ENCODE measurements at places on chromosomes 16 and 17.

GRCh38 chr16:20344611-20345010 is 7.9 kb downstream of the UMOD start:
- no peak for DNase-seq

DNA sequence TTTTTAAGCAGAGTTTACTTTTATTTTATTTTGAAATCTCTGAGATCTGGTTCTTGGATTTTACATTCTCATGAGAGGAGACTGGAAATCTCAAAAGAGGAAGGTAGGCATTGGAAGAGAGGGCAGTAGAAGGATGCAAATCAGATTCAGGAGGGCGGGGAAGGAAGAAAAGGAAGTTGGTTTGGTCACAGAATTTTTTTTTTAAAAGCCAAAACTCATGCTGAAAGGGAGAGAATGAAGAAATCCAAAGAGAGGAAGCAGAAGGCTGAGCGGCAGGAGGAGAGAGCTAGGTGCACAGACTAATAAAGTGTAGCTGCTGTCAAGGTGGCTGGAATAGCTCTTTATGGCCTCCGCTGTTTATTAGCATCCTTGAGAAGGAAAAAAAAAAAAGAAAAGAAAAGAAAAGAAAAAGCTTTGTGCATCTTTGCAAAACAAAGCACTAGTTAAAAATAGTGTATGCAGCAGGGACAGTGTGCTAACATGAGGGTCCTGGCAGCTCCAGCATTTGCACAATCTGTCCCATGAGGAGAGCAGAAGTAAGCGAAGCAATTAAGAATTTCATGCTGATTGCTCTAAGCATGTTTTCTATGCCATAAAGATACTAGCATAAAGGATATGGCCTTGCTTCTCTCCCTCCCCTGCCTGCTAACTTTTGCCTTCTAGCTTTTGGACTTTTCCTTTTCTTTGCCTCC is 194.2 kb downstream of the ZFHX3 start:
- no peak for DNase-seq

- peak; percentile 93 for DNase-seq
These were observed 5.8 kb downstream of the ZG16B start for GRCh38 chr16:2835638-2836493.

- DNase-seq = no peak
These were observed 56.9 kb upstream of the LGALS9 start for GRCh38 chr17:27573971-27574525.

DNA sequence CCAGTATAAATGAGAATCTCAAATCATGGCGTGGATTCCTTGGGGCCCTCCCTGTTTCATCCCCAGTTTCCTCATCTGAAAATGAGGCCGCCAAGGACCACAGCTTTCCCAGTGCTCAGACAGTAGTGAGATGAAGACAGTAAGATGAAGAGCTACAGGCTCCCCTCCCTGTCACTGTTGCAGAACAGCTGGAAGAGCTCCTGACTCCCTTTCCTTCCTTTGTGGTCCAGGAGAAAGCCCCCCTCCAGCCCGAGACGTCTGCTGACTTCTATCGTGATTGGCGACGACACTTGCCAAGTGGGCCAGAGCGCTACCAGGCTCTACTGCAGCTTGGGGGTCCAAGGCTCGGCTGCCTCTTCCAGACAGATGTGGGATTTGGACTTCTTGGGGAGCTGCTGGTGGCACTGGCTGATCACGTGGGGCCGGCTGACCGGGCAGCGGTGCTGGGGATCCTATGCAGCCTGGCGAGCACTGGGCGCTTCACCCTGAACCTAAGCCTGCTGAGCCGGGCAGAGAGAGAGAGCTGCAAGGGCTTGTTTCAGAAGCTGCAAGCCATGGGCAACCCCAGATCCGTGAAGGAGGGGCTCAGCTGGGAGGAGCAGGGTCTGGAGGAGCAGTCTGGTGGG is 3.0 kb upstream of the EFTUD2 start:
- no peak for DNase-seq

GRCh38 chr16:31258366-31258765 is 1.4 kb upstream of the ITGAM start:
- DNase-seq = no peak

DNA sequence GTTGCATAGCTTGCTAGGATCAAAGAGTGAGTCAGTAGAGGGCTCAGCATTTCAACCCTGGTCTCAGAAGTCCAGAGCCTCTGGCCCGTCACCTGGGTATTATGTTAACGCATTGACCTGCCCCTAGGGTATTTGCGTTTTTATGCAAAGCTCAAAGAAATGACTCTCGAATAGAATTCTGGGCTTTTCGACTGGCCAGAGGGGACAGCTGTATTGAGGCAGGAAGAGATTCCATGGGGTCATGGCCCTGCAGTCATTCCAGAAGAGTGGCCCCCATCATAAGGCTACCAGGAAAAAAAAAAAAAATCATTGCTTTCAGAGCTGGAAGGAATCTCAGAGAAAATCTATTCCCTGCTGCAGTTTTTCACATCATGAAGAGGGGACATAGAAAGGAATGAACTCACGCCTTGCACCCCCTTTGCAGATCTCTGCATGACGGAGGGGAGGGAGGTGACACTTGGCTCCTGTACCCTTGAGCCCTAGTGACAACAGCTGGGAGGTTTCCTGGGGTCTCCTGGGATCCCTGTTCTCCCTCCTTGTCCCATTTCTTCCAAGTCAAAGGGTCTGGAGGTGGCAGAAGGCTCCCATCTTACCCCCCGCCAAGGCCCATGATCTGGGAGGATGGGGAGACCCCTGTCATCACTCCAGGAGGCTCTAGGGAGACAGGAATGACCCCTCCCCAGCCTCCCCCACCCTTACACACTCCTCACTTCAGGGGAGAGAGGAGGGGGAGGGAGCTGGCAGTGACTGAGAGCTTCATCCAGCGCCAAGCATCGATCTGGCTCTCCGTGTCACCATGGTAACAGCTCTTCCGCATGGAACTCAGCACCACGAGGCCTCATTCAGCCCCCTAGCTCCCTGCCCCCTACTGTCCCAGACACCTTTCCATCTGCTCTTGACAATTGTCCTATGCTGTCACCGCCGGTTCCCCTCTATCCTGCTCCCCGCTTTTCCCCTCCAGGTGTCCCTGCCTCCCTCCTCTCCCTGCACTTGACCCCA is 35.8 kb downstream of the GP2 start:
- DNase-seq = no peak

DNA sequence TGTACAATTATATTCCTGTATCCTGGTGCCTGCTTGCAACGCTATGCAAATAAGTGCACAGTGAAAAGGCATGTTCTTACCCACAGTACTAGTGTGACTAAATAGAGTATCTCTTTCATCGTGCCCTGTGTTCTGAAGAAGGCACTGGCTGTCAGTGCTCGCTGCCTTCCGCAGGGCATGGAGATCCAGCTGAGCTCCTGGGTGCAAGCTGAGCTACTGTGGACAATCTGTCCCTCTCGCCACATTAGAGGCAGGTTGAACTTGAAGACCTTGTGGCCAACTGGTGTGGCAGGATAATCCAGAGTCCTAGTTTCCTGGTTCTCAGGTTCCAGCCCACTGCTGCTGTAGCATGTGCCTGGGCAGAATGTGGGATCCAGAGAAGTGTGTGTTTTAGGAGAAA is 1.9 kb upstream of the ST6GALNAC1 start:
- no peak for DNase-seq

- DNase-seq = no peak
These were observed 553.3 kb upstream of the CDH11 start for GRCh38 chr16:65675161-65675560.

- no peak for DNase-seq
These were observed 436.5 kb downstream of the HAPSTR1 start for GRCh38 chr16:9527976-9528375.

DNA sequence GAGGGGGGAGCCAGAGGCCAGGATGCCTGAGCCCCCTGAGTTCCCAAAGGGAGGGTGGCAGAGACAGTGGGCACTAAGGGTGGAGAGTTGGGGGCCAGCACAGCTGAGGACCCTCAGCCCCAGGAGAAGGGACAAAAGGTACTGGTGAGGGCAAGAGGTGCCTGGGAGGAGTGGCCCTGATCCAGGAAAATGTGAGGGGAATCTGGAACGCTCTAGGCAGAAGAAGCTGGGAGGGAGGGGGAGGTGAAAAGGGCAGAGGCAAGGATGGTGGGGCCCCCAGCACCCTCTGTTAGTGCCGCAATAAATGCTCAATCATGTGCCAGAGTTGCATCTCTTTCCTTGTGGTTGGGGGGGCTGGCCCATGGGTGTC is 1.1 kb downstream of the TCAP start:
- no peak for DNase-seq

GRCh38 chr17:83191388-83192160 is 112.2 kb downstream of the METRNL start:
- DNase-seq = no peak

DNA sequence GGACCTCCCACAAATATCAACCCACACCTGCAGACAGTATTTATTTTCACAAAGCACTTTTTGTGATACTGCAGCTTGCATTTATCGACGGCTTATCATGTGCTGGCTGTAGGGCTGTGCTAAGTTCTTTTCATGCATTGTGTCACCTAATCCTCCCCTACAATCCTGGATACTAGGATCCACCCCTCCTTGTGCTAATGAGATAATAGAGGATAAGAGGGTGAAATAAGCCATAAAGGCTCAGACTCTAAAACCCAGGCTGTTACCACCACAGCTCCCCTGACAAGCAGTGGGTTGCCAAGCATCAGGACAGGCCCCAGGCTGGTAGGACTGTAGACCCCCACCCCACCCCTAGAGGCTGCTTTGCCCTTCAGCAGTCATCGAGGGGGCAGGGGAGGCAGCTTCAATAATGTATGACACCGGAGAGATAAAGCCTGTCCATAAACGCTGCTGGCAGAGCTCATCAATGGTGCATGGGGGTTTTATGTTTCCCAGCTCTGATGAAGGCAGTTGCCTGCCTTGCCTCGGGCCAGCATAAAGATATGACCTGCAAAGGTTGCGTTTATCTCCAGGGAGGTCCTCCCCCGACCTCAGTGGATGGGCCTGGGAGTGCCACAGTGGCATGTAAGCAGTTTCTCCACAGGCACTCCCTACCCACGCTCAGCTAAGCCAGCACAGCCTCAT is 73.9 kb upstream of the C16orf82 start:
- no peak for DNase-seq

DNA sequence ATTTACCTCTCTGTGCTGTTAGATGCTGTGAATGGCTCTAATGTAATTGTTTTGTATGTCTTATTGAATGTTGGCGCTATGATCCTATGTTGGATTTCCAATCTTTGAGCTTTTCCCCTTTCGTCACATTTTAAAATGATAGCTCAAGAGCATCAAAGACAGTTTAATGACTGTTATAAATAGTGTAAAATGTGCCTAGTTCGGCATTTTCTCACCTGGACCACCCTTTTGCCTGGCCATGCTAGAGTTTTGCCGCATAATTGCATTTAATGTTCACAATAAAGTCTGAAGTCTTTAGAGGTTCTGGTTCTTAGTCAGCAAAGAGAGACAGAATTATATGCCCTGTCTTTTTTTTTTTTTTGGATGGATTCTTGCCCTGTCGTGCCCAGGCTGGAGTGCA is 155.2 kb downstream of the SNX29 start:
- no peak for DNase-seq

DNA sequence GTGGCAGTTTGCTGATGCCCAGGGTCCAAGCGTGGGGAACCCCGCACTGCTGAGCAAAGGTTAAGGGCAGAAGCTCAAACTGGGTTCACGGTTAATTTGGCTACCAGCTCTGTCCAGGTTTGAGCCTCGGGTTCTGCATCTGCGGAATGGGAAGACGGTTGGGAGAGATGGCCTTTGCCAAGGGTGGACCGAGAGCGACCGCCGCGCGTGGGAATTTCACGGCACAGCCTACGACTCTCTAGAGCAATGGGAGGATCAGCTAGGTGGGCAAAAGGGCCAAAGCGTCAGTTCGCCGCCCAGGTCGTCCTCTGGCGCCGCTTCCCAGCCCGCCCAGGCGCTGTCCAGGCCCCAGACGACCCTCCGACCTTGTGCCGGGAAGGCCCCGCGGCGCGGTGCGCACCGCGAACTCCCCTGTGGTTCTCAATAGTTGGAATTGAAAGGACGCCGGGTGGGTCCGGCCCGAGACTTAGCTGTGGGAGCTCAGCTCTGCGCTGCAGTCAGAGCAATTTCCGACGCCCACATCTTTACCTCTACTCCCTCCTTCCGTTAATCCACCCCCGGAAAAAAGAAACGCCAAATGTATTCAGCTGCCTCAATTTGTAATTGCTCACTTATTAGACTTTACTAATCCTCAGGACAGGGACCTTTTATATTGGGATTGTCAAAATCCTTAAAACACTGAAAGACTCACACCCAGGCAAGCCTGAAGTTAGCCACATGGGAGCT is 2.5 kb upstream of the HS3ST3B1 start:
- no peak for DNase-seq

DNA sequence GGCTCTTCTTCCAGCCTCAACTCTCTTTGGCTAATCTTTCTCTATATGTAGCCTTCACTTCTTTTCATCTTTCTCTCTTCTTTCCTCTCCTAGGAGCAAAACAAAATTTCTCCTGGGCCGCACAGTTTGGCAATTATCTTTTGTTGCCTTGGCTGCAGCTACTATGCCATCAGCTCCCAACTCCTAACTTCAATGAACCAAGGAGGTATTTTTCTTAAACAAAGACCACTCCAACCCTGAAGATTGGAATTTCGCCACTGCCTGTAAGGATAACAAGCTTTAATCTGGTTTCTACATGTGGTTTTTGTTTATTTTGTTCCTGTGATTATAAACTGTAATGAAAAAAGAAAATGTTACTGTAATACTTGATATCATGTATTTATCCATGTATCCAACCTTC is 2.3 kb upstream of the SCPEP1 start:
- DNase-seq = no peak

DNA sequence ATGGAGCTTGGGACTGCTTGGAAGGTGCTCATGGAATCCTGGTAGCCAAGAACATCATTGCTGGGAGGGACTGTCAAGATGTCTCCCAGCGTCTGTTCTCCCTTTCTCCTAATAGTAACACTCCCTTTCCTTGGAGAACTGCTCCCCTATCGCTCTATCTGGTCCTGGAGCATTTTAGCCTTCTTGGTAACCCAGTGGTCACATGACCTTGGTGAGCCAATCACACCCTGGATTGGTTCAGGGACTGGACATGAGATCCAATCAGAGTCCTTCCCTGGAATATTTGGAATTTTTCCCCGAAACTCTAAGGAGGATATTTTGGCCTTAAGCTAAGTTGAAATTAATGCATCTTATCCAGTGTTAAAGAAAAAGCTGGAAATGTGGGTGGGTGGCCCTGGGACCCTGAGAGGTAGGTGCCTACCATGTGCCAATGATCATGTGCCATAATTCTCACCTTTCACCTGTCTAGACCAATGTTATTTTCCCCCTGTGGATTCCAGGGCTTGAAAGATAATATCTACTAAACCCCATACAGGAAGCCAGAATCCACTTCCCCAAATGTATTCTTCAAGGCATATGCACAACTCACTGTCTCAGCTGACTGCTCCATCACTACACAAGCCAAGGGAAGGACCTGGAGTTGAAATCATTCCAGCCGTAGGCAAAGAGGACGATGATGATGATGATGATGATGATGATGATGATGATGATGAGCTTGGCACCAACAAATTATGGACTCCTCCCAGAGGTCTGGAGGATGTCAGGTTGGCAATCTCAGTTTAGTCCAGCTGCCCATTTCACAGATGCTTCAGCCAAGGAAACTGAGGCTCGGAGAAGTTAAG is 193.2 kb downstream of the RAB11FIP4 start:
- DNase-seq = no peak
